ENCODE measurements at places on chromosomes 1 and 21.

GRCh38 chr1:245153552-245154428 is 995 bp upstream of the KIF26B start:
- no peak for DNase-seq

- DNase-seq = no peak
These were observed 71.4 kb upstream of the GCLM start for GRCh38 chr1:93980320-93981273.

DNA sequence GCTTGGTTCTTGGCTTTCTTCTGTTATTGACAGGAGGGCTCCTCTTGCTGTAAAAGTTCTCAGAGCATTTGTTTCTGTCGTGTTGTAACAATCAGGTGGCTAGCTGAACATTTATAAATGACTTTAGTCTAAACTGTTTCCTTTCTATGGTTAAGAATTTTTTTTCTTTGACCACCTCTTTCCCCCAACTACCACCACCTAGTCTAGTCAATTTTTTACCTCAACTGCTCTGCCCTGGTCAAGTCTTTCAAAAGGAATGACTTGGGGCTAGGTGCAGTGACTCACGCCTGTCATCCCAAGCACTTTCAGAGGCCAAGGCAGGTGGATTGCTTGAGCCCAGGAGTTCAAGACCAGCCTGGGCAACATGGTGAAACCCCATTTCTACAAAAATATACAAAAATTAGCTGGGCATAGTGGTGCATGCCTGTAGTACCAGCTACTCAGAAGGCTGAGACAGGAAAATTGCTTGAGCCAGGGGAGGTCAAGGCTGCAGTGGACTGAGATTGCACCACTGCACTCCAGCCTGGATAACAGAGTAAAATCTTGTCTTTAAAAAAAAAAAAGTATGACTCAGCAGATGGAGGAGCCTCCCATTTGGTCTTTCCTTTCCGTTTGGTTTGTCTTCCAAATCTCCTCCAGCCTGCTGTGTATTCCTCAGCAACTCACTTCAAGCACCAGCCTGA is 40.7 kb downstream of the MAP3K21 start:
- no peak for DNase-seq

- peak; percentile 12 for DNase-seq
These were observed 101.9 kb upstream of the SOD1 start for GRCh38 chr21:31557421-31558188.

DNA sequence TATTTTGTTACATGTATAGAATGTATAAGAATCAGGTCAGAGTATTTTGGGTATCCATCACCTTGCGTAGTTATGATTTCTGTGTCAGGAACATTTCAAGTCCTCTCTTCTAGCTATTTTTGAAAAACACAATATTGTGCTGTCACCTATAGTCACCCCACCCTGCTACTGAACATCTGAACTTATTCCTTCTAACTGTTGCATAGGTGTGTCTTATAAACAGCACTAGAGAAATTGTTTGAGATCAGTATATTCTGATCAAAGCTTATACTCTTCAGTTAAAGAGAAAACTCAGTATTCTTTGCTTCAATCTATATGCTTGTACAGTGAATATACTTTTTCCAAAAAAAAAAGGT is 96.0 kb downstream of the ASH1L start:
- no peak for DNase-seq

DNA sequence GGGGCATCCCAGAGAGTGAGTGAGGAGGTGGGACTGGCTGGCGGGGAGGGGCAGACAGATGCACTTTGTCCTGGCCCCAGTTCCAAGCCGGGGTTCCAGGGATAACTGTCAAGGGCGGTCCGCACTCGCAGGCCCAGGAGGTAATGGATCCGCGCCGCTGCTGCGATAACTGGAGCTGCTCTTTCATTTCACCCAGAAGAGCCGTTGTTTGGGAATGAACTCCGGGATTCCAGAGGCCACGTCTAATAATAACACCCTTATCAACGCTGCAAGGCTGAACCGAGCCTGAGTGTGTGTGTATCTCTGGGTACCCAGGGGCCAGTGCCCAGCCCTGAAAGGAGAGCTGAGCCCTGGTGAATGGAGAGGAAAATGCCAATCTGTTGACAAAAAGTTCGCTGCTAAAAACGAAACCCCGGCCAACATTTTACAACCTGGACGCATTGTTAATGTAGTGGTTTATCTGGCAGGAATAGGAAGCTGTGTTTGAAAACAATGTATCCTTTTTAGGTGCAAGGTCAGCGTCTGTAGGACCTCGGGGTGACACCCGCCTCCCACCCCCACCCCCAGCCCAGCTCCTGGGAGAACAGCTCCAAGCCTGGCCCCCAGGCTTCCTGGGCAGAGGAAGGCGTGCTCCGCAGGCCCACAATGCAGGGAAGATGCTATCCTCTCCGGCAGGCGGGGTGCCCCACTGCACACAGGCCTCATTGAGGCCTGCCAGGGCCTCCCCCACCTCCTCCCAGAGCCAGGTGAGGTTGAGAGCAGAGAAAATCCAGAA is 119.7 kb downstream of the PROX1 start:
- DNase-seq = no peak

DNA sequence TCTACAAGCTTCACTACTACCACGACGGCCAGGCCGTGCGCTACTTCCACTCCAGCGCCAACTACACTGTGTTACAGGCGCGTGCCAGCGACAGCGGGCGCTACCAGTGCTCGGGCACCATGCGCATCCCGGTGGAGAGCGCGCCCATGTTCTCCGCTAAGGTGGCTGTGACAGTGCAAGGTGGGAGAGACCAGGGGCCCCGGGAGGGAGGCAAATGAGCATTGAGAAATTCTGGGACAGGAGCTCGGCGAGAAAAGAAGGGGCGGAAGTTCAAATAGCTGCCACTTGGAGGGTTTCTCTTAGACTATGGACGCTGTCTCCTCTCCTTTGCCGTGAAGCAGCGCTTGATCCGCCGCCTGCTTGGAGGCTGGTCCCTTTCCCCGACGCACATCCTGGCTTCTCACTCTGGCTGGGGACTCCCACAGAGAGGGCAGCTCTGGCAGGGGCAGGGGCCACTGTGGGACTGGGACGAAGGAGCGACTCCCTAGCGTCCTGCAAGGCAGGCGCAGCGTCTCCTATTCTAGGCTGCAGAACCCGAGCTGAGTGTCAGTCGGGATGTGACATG is 4.6 kb downstream of the FCRLB start:
- DNase-seq = peak; percentile 22
